LHCN-M2 (cell line): ENCODE measurements at places on chromosomes 5 and 9.

DNA sequence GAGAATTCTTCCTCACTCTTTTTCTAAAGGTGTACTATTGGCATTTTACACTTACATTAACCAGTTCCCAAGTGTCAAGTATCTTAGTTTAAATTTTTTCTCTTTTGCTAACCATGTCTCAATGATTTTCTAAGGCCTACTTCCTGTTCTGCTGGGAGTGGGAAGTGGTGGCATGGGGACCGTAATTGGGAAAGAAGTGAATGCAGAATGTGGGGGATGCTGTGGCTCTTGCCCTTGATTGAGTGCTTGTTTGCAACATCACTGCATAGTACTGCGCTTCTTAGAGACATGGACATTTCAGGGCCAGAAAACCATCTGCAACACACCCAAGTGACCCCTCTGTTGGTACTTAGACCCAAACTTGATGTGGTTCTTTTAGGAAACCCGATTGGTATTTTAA is 32.8 kb downstream of the MRRF start:
- DNase-seq: no peak

GRCh38 chr5:88940713-88941112 is 57.7 kb upstream of the MEF2C start:
- no peak for DNase-seq

DNA sequence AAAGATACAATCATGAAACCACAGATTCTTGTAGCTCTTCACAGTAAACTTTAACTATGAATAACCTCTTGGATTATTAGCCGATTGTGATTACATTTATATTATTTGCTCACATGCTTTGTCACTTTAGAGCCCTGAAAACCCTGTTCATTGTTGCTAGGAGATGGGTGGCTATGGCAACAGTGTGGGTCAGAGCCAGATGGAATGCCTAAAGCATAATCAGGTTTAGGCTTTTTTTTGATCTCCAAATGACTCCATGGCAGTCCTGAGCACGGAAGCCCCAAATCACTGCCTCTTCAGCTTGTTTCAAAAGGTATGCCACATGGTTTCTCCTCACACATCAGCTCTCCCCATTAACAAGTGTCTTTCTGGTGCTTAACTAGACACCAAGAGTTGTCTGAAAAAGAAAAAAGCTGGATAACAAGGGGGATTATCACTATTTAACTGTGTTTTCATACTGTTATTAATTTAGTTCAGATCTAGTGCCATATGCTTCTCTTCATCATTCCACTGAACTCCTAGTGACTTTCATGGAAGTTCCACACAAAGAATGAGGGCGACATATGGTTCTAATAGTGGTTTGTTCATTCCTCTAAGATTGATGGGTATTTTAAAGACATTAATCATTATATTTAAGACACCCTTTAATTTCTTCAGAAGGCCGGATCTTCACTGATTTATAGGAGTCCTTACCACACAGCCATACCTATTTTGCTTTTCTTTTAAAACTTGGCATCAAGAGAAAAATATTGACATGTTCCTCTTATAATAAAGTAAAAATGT is 88.8 kb upstream of the PAM start:
- DNase-seq: peak; percentile 40

- DNase-seq: no peak
Measured at GRCh38 chr5:124524552-124525232, 221.7 kb downstream of the ZNF608 start.

DNA sequence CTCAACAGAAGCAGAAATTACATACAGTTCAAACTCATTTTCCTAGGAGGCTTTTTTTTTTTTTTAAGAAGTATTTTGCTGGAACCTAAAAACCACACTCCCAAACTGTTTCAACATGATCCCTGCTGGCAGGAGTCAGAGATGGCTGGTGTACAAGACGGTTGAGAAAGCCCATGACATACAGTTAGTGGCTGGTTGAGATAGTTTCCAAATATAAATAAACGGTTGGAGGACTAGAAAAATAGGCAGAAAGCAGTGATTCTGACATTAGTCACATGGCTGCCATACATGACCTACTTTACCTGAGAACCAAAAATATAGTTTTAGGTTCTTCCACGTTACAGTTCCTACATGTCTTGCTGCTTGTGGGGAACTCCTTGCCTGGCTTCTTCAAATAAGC is 31.7 kb upstream of the BASP1 start:
- DNase-seq: peak; percentile 80

GRCh38 chr5:68251804-68252522 is 36.4 kb downstream of the PIK3R1 start:
- DNase-seq: peak; percentile 17
